ENCODE measurements at places on chromosomes 7 and 10. TPM values are rescaled to one million over a fixed set of nuclear protein-coding genes. Genes with fewer than 3 reads are reported as not detected.

TMEM270 gene
- total RNA-seq = not detected

GRCh38 chr10:17730667-17731066 lies 21.3 kb upstream of the TMEM236 start:
- DNase-seq = no peak

SYT15B gene
- total RNA-seq = not detected

- no peak for DNase-seq
Measured at GRCh38 chr10:116882639-116883038, 33.3 kb downstream of the ENO4 start.

HOXA10 gene
- not detected for total RNA-seq

DNA sequence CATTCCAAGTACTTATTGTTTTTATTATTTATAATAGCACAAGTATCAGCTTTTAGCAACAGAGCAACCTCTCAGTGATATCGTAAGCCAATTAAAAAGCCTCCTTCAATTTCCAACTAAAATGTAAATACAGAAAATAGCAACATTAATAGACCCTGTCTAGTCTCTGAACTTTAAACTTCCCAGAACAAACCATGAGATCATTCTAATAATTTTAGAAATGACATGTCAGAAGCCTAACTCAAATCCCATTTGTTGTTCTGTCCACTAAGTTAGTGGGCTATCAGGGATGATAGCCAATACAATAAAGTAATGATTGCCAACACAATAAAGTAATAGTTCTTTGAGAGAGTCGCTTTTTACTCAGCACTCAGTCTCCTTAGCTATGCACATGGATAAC lies 22.3 kb upstream of the LRRN3 start:
- no peak for DNase-seq

All from H1 (cell line).